CD4-positive, alpha-beta memory T cell (primary cell): ENCODE measurements at places on chromosomes 5 and 9. TPM values are rescaled to one million over a fixed set of nuclear protein-coding genes. Genes with fewer than 3 reads are reported as not detected.

The AOPEP gene
- total RNA-seq = 11.7 TPM

The OCLN gene
- 4.9 TPM for total RNA-seq

The LCN15 gene
- not detected for total RNA-seq

DNA sequence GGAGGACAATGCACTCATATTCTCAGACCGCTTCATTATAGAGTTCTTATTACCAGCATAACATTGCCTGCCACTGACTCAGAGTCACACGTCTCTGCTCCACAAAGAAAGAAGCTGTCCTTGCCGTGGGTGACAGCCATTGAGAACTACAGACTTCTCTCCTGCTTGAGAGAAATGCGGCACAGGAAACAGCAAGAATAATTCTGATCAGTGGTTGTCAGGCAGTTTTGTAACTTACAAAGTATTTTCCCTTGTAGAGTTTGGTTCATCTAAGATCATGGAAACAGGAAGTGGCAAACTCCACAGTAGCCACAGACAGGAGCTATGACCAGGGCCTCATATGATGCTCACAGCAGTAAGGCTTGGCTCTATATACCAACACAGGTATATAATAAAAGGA, 47.0 kb downstream of the KCNV2 start:
- no peak overlapping the region for H3K4me3 ChIP-seq
- no peaks in the 10 kb centered on the region for H3K36me3 ChIP-seq
- no peaks in the 10 kb centered on the region for H3K27me3 ChIP-seq

- no peak overlapping the region for H3K4me3 ChIP-seq
- H3K36me3 ChIP-seq = no peaks in the 10 kb centered on the region
- DNase-seq = no peak
- H3K4me1 ChIP-seq = no peaks in the 10 kb centered on the region
Measured at GRCh38 chr5:113221294-113222176, 213.3 kb downstream of the TSSK1B start.

- H3K4me3 ChIP-seq = no peak overlapping the region
- no peak overlapping the region for H3K27ac ChIP-seq
- H3K36me3 ChIP-seq = no peaks in the 10 kb centered on the region
- no peaks in the 10 kb centered on the region for H3K4me1 ChIP-seq
- no peak for DNase-seq
Measured at GRCh38 chr5:19099195-19099594, 888.8 kb downstream of the CDH18 start.

GRCh38 chr9:122080986-122081385, 12.1 kb downstream of the TTLL11 start:
- H3K4me3 ChIP-seq = no peak overlapping the region
- H3K27me3 ChIP-seq = no peaks in the 10 kb centered on the region
- no peak overlapping the region for H3K27ac ChIP-seq
- no peaks in the 10 kb centered on the region for H3K36me3 ChIP-seq
- no peak for DNase-seq
- no peaks in the 10 kb centered on the region for H3K4me1 ChIP-seq
